ENCODE measurements at places on chromosomes 7 and 10. TPM values are rescaled to one million over a fixed set of nuclear protein-coding genes. Genes with fewer than 3 reads are reported as not detected.

DNA sequence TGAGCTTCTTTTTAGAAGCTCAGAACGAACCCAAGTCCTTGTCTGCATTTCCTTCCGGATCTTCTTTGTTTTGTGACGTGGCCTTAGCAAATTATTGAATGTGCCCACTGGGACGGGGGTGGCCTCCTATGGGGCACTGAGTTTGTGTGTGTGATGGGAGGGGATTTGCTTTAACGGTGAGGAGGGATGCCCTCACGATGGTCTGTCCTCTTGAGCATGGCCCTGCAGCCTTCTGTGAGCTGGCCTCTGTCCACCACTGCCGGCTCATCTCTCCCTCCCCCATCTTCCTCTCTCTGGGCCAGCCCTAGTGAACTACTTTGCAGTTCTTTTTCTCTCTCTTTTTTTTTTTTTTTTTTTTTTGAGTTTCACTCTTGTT lies 62.9 kb upstream of the MKRN1 start:
- no peak overlapping the region for H3K4me3 ChIP-seq
- no peaks in the 10 kb centered on the region for H3K27me3 ChIP-seq
- DNase-seq: no peak
- H3K27ac ChIP-seq: no peak overlapping the region

The GFRA1 gene
- total RNA-seq: 0.11 TPM

GRCh38 chr7:13433946-13434345 lies 555.5 kb downstream of the ETV1 start:
- H3K4me1 ChIP-seq: no peaks in the 10 kb centered on the region
- H3K27ac ChIP-seq: no peak overlapping the region
- no peak for DNase-seq
- no peaks in the 10 kb centered on the region for H3K27me3 ChIP-seq

DNA sequence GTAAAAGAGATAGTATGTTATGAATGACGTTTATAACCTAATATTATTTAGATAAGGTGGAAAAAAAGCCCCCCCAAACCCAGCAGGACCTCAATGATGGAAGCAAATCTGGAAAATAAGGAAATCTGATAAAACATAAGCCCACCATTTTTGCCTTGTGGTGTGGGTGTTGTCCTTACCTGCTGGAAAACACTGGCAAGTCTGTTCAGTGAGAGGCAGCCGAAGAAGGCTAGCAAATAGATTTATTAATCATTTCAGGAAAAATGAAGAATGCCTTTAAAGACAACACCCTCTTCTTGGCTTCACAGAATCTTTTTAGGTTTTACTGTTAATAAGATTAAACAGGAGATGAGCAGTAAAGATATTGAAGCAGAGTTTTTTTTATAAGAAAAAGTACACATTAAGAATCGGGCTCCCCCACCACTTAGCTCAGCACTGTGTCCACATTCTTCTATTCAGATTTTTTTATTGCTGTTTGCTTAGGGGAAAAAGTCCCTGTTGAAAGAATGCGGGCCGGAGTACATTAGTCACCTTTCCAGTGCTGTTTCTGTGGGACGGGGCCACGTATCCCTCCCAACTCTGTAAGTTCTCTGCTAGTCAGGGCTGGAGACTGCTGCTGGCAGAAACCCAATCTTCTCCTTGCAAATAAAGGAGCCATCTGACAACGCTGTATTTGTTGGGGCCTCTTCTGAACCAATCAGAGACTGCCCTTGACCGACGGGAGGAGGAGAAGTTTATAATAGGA lies 104.1 kb downstream of the EVX1 start:
- peaks cover 17% of the 10 kb centered on the region for H3K27me3 ChIP-seq
- no peak overlapping the region for H3K4me3 ChIP-seq
- DNase-seq: no peak
- no peak overlapping the region for H3K27ac ChIP-seq
- no peaks in the 10 kb centered on the region for H3K36me3 ChIP-seq

The GPR85 gene
- not detected for total RNA-seq

GRCh38 chr10:6819301-6819700 lies 239.2 kb upstream of the PRKCQ start:
- H3K4me1 ChIP-seq: no peaks in the 10 kb centered on the region
- H3K27ac ChIP-seq: no peak overlapping the region
- H3K4me3 ChIP-seq: no peak overlapping the region
- no peak for DNase-seq
- no peaks in the 10 kb centered on the region for H3K36me3 ChIP-seq
- H3K27me3 ChIP-seq: peaks cover 7% of the 10 kb centered on the region

GRCh38 chr7:41110186-41110585 lies 592.7 kb downstream of the INHBA start:
- H3K4me1 ChIP-seq: no peaks in the 10 kb centered on the region
- no peak overlapping the region for H3K4me3 ChIP-seq
- no peak overlapping the region for H3K27ac ChIP-seq
- H3K36me3 ChIP-seq: no peaks in the 10 kb centered on the region

The CPED1 gene
- not detected for total RNA-seq

The PNLIPRP3 gene
- not detected for total RNA-seq

- peaks cover 26% of the 10 kb centered on the region for H3K4me1 ChIP-seq
- peaks cover 34% of the 10 kb centered on the region for H3K36me3 ChIP-seq
- peak overlapping the region; percentile 81 for H3K4me3 ChIP-seq
- peak overlapping the region; percentile 84 for H3K27ac ChIP-seq
- no peaks in the 10 kb centered on the region for H3K27me3 ChIP-seq
Observed at GRCh38 chr7:6637544-6638229, 569 bp downstream of the ZNF316 start.

DNA sequence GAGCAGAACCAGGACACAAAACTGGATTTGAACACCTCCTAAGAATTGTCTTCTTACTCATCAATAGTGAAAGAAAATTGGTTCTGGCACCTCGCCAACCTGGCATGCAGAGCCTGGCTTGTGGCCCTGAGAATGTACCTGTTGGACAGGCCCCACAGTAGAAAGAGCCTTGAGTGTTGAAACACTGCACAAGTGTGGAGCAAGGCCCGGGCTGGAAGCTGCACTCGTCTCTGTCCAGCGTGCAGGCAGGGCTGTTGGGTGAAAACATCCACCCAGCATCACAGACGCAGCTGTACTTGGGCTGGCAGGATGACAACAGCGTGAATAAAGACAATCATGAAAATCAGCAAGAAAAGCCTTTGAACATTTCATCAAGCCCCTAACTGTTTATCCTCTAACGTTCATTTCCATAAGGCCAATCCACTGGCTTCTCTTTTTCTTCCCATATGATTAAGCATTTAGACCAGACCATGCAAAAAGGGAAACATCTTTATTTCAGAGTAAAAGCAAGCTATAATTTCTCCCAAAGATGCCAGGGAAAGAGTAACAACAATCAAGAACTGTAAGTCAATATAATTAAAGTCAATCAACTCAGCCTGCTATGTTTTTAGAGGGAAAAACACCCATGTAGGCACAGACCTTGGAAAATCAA lies 15.6 kb downstream of the CUBN start:
- no peak overlapping the region for H3K27ac ChIP-seq
- no peak overlapping the region for H3K4me3 ChIP-seq
- H3K27me3 ChIP-seq: no peaks in the 10 kb centered on the region
- no peaks in the 10 kb centered on the region for H3K36me3 ChIP-seq

- H3K27me3 ChIP-seq: no peaks in the 10 kb centered on the region
- H3K4me3 ChIP-seq: no peak overlapping the region
- no peak for DNase-seq
- H3K27ac ChIP-seq: no peak overlapping the region
Observed at GRCh38 chr10:58570979-58571378, 58.3 kb downstream of the BICC1 start.

DNA sequence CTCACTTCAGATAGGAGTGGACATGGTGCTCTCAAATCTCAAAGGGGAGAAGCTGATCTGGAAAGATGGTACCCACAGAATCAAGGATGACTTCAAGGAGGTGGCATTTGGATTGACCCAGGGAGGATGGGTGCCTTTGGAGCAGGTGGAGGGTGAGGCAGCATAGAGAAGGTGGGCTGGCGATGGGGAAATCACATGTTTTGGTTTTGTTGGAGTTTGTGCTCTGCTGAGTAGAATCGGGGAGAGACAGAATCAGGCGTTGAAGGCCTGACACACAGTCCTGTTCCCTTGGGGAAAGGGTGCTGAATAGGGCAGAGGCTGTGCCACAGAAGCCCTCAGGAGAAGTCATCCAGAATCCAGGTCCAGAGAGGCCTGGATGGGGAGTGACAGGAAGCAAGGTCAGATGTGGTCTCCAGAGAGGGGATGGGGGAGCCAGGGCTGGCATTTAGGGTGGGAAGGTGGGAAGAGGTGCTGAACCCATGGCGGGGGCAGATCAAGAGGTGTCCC lies 291.1 kb downstream of the GLRX3 start:
- H3K4me3 ChIP-seq: no peak overlapping the region
- H3K27ac ChIP-seq: no peak overlapping the region
- H3K4me1 ChIP-seq: no peaks in the 10 kb centered on the region
- DNase-seq: no peak
- peaks cover 7% of the 10 kb centered on the region for H3K27me3 ChIP-seq

All from activated CD4-positive, alpha-beta T cell treated with anti-CD3 and anti-CD28 coated beads for 36 hours (primary cell).